CD14-positive monocyte (primary cell): ENCODE measurements at places on chromosomes 7 and 10. TPM values are rescaled to one million over a fixed set of nuclear protein-coding genes. Genes with fewer than 3 reads are reported as not detected.

Gene AGR2
- polyA plus RNA-seq, result not detected

Gene FAM241B
- polyA plus RNA-seq, result not detected

Gene DBNL
- polyA plus RNA-seq, result 321 TPM

Gene LOXL4
- 0.03 TPM in 1 of 2 replicates, not detected in the other for polyA plus RNA-seq

Gene LLCFC1
- not detected for polyA plus RNA-seq

Gene CAPZA2
- polyA plus RNA-seq, result 672 TPM

Gene ITPRIP
- polyA plus RNA-seq, result 27.5 TPM

Gene WIPF3
- polyA plus RNA-seq, result not detected

Gene PWWP2B
- polyA plus RNA-seq, result 6.9 and 10.7 TPM in 2 replicates

Gene UBN2
- polyA plus RNA-seq, result 1.6 TPM

Gene PHKG1
- 0.98 and 1.1 TPM in 2 replicates for polyA plus RNA-seq

Gene CAMK1D
- 7.2 and 11.8 TPM in 2 replicates for polyA plus RNA-seq

Gene ASL
- polyA plus RNA-seq, result 51.6 and 51.9 TPM in 2 replicates

Gene ZPBP
- not detected in 2 replicates for polyA plus RNA-seq

Gene CALML3
- polyA plus RNA-seq, result not detected in 2 replicates

Gene SMKR1
- polyA plus RNA-seq, result not detected in 2 replicates
